Activated CD8-positive, alpha-beta T cell treated with anti-CD3 and anti-CD28 coated beads for 36 hours (primary cell): ENCODE measurements at places on chromosomes 13 and 19.
A peak's percentile ranks its signal among the peaks of the same experiment; 100 is the strongest.

DNA sequence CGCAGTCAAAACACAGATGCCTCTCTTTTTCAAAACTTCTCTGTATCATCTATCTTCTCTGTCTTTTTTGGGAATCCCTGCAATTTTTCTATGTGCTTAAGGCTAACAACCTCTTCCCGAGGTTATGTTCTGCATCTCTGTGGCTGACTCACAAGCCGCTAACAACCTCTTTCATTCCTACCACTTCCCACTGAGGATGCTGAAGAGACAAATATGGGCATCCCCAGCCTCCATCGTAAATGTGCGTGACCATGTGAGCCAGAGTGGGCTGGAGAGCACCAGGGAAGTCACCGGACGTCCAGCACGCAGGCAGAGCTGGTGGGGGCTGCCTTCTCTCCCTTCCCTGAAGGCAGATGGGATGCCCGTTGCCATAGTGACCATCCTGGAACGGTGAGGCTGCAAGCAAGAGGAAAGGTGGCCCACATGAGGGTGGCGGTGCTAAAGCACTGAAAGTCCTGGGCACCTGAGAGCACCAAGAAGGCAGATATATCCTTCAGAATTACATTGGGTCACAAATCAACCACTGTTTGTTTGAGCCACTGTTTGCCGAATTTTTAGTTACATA is 122.8 kb downstream of the SHISA2 start:
- no peak for DNase-seq

DNA sequence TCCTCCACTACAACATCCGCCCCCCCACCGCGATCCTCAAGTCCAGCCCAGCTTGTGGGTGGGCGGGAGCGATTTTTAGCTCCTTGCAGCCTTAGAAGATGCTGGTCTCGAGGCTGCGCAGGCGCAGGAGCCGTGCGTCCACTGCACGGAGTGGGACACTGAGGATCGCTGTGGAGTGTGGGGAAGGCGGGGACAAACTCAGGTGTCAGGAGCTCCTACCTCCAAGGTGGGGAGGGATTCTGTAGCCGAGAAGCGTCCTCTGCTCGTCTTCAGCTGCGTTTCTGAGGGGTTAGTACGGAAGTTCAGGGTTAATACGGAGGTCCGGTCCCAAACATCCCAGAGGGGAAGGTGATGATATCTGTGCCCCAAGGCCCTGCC is at the start of gene RTBDN:
Gene RTBDN (minus strand): TSS at position 14 of the 378 bp plus-strand sequence. CDS start 4,600 bp downstream, outside the sequence.
- DNase-seq, result peak; percentile 63

DNA sequence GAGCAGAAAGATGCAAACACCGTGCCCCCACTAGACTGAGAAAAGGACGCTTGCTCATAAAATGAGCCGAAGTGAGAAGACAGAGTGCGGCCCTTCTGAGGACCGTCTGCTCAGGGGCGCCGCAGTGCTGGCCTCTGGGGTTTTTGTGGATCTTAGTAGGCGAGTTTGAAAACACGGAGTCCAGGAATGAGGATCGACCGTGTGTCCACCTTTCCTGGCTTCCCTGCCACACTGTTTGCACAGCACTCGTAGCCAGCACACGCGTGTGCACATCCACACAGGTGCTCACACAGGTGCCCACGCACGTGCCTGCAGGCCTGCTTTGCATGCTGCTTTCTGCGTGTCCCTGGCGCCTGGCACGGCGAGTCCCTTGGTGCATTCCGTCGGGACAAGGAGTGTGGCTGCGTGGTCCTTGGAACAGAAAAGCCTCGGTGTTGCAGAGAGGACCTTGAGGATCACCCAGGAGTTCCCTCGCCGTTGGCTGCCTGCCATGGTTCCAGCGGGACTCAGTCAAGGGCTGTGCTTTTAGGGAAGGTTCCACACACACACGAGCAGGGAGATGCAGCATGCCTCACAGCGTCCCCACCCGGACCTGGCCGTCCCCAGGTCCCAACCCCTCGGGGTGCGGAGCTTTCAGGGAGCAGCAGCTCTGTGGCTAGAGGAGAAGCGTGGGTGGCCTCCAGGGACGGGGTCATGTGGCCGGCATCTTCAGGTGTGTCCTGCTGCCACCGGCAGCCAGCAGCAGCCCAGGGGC is 10.1 kb upstream of the ZNF554 start:
- DNase-seq, result no peak

DNA sequence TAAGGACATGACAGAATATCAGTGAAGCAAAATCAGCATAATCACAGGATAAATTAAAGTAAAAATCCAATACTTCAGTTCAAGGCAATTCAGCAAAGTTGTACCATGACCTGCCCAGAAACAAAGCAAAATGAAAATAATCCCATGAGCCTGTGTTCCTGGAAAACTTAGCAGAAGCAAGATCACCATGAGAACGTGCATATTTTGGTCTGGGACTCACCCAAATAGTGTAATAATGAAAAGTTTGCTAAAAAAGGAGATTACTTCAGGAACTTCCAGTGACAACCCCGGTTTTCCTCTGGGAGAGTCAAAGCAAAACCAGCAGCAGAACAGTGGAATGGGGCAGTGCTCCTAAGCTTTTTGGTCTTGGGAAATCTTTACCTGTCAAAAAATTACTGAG is 14.9 kb upstream of the RPL21 start:
- no peak for DNase-seq

- no peak for DNase-seq
Measured at GRCh38 chr19:13742756-13743155, 21.6 kb upstream of the MRI1 start.

DNA sequence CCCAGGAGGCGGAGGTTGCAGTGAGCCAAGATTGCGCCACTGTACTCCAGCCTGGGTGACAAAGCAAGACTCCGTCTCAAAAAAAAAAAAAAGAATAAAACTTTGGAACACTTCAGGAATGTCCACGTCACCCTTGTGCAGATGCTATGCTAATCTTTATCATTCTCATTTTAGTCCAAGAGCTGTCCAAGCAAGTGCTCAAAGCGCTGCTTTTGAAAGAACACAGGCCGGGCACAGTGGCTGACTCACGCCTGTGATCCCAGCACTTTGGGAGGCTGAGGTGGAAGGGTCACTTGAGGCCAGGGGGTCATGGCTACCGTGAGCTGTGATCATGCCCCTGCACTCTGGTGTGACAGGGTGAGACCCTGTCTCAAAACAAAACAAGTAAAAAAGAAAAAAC is 11.1 kb upstream of the UQCR11 start:
- no peak for DNase-seq

- DNase-seq, result peak; percentile 20
Measured at GRCh38 chr19:17951157-17951989, 15.5 kb upstream of the KCNN1 start.

DNA sequence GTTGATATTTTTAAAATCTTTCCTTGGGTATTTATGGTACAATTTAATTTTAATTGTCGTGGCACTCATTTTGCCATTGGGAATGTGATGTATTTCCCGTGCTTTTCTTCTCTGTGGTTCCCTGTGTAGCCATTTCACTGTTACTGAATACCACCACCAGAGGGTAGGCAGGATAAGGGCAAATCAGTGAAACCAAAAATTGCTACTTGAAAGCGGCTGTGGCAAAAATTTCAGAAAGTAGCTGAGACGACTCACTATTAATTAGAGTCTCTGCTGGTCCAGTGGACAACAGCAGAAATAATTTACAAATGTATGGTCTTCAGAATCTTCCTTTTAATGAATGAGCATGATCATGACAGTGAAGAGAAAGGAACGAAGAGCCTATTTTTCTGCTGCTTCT is 34.4 kb upstream of the MIR17HG start:
- DNase-seq, result peak; percentile 37

DNA sequence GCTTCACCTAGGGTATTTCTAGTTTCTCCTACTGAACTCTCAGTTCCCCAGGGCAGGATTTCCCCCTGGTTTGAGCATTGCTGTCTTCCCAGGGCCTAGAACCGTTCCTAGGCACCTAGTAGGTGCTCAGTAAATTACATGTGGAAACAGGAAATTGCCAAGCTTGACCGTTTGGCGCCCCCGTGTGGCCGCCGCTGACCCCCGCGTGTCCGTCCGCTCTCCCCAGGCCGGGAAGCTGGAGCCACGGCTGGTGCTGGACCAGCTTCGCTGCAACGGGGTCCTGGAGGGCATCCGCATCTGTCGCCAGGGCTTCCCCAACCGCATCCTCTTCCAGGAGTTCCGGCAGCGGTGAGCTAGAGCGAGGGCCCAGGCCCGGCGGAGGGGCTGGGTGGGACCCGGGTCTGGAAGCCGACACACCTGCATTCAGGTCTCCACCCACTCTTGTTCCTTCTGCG is 55.5 kb downstream of the MYH14 start:
- peak; percentile 36 for DNase-seq

GRCh38 chr13:58254943-58255342 is 623.4 kb downstream of the PCDH17 start:
- DNase-seq, result no peak

GRCh38 chr13:60520902-60521569 is 124.0 kb downstream of the TDRD3 start:
- DNase-seq, result no peak

GRCh38 chr13:28744091-28744536 is 25.3 kb upstream of the SLC46A3 start:
- no peak for DNase-seq

GRCh38 chr13:97259798-97260714 is 37.9 kb downstream of the MBNL2 start:
- DNase-seq, result no peak

DNA sequence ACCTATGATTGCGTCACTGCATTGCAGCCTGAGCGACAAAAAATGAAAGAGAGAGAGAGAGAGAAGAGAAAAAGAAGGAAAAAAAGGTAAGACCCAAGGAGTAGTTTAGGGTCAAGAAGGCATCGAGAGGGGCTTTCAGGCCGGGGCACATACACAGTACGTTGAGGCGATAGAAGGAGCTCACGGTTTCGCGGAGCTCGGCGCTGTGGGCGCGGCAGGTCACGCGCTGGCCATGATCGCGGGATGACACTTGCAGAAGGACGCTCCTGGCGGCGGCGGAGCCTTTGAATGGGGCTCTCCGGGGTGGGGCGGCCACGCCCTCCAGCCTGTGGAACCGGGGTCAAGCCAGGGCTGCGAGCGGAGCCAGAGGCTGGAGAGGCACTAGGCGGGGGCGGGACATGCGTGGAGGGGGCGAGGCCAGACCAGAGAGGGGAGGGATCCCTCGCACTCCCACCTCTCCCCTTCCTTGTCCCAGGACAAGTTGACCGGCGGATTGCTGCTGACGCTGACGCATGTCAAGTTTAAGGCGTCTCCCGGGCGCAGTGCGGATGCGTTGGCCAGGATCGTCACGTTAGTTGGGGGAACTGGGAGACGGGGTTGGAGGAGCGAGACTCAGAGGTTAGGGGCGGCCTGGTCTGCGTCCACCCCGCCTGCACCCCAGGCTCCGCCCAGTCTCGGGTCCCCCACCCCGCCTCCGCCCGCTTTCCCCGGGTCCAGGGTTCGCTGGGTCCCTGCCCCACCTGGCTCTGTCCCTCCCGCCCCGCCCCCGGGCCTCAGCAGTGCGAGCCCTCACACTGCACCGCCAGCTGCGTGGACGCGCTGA is 6.9 kb downstream of the NPHS1 start:
- DNase-seq, result no peak

- no peak for DNase-seq
Measured at GRCh38 chr13:31739226-31739625, at the start of gene RXFP2. Gene RXFP2, plus strand, starts transcription at chr13:31739526. Its CDS starts 87 bp downstream, at chr13:31739613.

DNA sequence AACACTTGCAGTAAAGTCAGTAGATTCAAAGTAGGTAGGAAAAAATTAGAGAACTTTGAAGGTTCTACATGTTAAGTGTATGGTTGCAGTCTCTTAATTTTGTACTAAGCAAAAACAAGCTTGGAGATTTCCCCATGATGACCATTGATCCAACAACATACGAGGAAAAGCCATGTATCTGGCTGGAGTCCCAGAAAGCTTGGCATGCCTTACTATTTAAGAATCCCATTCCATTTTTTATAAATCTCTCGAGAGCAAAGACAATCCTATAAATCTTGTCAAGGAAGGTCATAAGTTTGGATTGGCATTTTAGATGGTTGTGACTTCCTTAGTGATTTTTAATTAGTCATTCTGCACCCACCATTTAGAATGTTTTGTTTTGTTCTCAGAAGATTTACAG is 495.9 kb downstream of the GPC5 start:
- no peak for DNase-seq

DNA sequence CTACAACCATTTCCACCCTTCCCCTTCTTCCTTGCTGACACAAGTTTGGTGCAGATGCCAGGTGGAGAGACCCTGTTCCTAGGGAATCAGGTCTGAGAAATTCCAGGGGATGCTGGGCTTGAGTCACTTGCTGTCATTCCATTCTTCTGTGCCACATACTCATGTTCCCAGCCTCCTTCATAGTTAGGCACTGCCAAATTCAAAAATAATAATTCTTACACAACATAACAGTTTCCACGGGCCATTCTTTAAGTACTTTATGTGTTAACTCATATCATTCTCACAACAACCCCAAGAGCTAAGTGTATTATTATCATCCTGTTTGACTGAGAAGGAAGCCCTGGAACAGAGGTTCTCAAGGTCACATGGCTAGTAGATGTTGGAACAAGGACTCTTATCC is 27.1 kb upstream of the POMP start:
- DNase-seq, result no peak

- DNase-seq, result no peak
Measured at GRCh38 chr19:54436031-54436523, 12.9 kb upstream of the LENG8 start.

- DNase-seq, result no peak
Measured at GRCh38 chr13:43273362-43273761, 250.0 kb downstream of the DNAJC15 start.

GRCh38 chr13:112638919-112639318 is 50.9 kb upstream of the ATP11A start:
- DNase-seq, result no peak

DNA sequence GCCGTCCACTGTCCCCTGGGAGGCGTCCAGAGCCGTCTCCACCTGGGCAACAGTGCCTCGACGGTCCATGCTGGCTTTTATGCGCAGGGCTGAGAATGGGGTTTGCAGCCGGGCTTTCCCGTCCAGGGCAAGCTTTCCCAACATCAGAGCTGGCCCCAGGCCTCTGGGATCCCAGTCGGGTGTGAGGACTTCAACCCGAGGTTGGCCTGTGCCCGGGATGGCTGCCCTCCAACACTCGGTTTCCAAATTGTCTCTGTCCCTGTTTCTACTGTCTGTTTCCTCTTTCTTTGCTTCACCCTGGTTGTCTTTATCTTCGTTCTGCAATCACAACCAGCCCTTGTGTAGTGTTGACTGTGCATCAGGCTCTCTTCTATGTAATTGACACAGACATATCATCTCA is at the start of gene IFNL4:
Gene IFNL4 (minus strand): TSS at position 51 of the 400 bp plus-strand sequence.
- no peak for DNase-seq

- DNase-seq, result no peak
Measured at GRCh38 chr13:36912369-36912768, 7.7 kb downstream of the SMAD9 start.

GRCh38 chr19:28481674-28482073 is 731.3 kb downstream of the UQCRFS1 start:
- DNase-seq, result no peak

- no peak for DNase-seq
Measured at GRCh38 chr13:112938680-112939079, 30.3 kb upstream of the MCF2L start.

- DNase-seq, result no peak
Measured at GRCh38 chr19:10921910-10922637, 6.4 kb downstream of the YIPF2 start.
